GM13977 (cell line): ENCODE measurements at places on chromosomes 11 and 22.
A peak's percentile ranks its signal among the peaks of the same experiment; 100 is the strongest.

- peak; percentile 90 for DNase-seq
These were observed at the start of gene SIPA1 for GRCh38 chr11:65637794-65638419. TSS of gene SIPA1 (plus strand) at chr11:65638101. CDS start at chr11:65640922, 2,821 bp downstream.

DNA sequence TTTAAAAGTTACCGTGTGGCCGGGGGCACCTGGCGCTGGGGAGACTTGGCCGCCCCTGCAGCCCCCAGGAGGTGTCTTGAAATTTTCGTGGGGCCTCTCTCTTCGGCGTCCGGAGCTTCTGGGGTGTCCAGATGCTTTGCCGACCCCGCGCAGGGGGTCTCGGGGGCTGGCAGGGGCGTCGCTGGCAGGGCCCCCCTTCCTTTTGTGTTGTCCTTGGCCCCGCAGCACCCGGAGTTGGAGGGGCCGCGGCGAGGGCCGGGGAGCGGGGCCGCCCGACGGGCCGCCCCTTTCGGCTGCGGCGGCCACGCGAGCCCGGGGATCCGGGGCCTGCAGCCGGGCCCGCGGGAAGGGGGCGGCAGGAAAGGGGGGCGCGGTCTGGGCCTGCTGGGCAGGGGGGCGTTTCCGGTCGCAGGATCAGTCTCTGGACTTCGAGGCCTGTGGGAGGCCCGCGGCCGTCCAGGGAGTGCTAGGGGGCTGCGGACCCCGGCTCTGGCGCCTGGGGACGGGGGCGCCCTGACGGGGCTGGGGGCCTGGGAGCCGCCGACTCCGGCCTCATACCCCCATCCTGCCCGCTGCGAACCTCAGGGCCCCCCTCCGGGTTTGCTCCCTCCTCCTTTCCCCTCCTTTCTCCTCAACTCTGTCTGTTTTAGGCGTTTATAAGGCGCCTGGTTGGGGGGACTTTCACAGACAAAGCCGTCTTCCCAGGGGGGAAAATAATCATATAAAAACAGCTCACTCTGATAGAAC is 869 bp downstream of the ZC3H7B start:
- peak; percentile 53 for DNase-seq

DNA sequence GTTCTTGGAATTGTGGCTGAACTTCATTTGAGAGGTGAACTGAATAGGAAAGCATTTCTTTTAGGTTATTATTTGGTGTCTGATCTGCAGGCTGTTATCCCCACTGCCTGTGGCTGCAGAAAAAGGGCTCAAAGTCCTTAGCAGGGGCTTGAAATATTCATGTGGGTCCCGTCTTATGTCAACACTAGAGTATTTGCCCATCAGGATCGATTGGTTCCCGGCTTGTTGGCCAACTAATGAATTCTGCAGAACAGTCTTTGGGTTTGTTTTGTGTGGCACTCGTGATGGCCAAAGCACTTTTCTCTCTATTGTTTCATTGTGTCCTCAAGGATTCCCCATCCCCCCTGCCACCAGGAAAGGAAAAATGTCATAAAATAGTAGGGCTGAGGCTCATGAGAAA is 211.9 kb downstream of the MYO18B start:
- no peak for DNase-seq

- no peak for DNase-seq
These were observed 347.9 kb downstream of the DLG2 start for GRCh38 chr11:85279267-85279666.

DNA sequence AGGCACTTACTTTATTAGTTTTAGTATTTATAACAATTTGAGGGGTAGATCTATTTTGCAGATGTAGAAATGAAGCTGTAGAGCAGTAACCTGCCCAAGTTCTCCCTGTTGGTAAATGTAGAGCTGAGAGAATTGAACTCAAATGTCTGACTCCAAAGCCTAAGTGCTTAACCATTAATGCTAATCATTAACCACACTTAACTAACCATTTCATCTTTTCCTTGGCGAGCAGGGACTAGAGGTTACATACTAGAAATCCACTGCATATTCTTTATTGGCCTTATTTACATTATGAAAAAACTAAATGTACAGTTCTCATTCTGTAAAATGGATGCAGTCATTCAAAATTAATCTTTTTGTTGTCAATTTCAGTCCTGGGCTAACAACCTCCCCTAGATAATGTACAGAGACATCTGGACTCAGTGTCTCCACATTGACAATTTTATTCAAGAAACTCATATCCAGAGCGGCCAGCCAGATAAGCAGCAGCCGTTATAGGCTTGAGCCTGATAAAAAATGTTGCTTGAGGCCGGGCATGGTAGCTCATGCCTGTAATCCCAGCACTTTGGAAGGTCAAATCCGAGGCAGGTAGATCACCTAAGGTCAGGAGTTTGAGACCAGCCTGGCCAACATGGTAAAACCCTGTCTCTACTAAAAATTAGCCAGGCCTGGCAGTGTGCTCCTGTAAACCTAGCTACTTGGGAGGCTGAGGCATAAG is 76.7 kb upstream of the PICALM start:
- no peak for DNase-seq

DNA sequence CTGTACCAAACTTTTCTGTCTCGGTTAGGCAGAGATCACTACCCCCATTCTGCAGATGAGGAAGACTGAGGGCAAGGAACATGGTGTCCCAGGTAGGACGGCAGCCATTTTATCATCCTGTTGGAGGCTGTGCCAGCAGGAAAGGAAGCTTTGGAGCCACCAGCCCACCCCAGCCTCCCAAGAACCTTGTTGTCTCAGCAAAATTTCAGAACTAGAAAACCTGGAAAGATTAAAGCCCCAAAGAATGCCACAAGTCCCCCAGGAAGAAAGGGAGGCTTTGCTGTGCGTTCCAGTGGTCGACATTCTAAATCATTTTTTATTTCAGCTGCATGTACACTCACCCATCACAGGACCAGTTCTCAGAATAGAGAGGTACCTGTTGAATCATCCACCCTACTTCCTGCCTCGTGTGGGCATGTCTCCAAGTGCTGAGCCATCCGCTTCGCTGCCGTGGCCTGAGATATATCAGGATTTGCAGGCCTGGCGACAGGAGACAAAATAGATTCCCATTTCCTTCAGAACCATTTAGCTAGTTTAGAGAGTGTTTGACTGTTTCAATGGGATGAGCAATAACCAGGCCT is 13.0 kb upstream of the EIF3D start:
- no peak for DNase-seq

DNA sequence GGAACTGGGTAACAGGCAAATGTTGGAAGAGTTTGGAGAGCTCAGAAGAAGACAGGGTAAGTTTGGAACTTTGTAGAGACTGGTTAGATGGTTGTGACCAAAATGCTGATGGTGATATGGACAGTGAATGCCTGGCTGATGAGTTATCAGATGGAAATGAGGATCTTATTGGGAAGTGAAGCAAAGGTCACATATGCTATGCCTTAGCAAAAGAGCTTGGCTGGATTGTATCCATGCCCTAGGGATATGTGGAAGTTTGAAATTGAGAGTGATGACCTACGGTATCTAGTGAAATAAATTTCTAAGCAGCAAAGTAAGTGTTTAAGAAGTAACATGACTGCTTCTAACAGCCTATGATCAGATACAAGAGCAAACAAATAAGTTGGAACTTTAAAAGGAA is 17.8 kb downstream of the BBOX1 start:
- no peak for DNase-seq

- peak; percentile 5 for DNase-seq
These were observed 946.0 kb downstream of the FAM181B start for GRCh38 chr11:81787584-81788049.

DNA sequence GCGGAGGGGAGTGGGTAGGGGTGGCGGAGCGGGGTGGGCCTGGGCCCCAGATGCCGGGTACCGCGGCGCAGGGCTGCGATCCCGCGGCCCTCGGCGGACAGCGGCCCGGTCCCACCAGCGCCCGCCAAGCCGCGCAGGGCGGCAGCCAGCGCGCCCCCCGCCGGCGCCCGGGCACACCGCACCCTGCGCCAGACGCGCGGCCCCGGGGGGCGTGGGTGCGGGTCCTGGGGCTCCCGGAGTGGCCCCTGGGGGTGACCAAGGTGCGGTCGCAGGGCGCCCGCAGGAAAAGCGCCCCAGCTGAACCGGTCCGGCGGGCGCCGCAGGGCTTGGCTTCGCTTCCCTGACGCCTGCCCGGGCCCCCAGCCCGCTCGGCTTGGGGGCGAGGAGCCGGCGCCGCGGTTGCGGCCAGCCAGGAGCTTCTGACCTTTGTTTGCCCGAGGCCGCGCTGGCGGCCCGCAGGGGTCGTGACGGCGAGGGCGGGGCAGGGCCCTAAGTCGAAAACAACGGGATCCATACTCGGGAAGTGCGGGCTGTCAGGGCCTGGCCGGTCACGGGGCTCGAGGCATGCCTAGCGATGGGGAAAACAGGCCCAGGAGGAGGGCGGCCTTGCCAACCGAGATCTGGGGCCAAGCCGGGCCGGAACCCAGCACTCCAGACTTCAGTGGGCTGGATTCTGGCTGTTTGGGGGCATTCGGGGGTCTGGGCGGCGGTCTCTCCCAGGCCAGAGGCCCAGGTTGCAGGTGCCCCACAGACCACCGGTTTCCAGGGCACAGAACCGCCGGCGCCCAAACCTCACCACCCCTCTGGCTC is 581 bp upstream of the AP5B1 start:
- peak; percentile 17 for DNase-seq

- no peak for DNase-seq
These were observed 27.3 kb downstream of the XRCC6 start for GRCh38 chr22:41648432-41648831.

GRCh38 chr22:35734517-35734827 is 16.8 kb downstream of the APOL5 start:
- DNase-seq = no peak

- DNase-seq = peak; percentile 26
These were observed 23.4 kb upstream of the PIK3C2A start for GRCh38 chr11:17230867-17231851.

DNA sequence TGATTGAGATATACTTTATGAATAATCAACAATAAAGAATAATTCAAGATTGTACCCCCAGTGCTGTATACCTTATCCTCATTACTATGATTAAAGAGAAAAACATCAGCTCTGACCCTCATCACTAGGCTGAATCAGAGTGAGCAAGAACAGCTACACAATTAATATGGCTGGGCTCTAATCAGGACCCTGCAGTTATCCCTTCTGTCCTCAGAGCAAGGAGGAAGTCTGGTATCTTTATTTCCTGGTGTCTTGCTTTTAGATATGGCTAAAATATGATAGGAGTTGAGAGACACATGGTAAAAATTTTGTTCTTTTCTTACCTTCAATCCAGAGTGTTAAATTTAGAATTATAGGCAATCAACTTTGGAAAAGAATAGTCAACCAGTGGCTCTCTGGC is 28.6 kb upstream of the GAB2 start:
- DNase-seq = no peak

- no peak for DNase-seq
These were observed 70.7 kb downstream of the FLI1 start for GRCh38 chr11:128764424-128765095.

DNA sequence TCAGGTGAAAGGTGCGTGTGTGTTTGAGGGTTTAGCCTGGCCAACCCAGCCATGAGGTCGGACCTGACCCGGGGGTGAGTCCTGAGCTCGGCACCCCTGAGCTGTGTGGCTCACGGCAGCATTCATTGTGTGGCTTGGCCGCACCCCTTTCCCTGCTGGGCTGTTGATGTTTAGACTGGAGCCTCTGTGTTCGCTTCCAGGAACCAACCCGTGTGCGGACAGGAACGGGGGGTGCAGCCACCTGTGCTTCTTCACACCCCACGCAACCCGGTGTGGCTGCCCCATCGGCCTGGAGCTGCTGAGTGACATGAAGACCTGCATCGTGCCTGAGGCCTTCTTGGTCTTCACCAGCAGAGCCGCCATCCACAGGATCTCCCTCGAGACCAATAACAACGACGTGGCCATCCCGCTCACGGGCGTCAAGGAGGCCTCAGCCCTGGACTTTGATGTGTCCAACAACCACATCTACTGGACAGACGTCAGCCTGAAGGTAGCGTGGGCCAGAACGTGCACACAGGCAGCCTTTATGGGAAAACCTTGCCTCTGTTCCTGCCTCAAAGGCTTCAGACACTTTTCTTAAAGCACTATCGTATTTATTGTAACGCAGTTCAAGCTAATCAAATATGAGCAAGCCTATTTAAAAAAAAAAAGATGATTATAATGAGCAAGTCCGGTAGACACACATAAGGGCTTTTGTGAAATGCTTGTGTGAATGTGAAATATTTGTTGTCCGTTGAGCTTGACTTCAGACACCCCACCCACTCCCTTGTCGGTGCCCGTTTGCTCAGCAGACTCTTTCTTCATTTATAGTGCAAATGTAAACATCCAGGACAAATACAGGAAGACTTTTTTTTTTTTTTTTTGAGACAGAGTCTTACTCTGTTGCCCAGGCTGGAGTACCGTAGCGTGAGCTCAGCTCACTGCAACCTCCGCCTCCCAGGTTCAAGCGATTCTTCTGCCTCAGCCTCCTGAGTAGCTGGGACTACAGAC is 53.9 kb upstream of the PPP6R3 start:
- DNase-seq = no peak

- DNase-seq = no peak
These were observed 17.4 kb upstream of the SLC1A2 start for GRCh38 chr11:35436581-35437250.
